ENCODE measurements at places on chromosomes 4 and X.

DNA sequence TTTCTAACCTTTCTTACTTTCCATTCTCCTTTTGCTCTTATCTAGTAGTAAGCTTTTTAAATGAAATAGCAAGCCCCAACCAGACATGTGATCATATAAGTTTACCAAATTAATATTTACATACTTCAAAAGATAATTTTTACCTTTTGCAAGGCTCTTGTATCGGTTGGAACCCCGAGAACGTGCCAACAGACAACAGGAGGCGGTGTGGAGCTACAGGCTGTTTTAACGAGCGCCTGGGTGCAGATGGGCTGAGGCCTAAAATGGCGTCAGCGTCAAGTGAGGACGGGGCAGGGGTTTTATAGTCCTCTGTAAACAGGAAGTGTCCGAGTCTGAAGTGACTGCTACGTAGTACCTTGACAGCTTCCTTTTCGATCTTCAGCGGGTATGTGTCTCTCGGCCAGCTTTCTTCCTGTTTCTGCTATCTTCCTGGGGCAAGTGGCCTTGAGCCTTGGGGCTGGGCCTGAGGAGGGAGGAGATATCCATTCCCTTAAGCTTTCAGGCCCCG lies 342.7 kb downstream of the GALNTL6 start:
- no peak for DNase-seq

- DNase-seq = no peak
Measured at GRCh38 chr4:17094876-17095210, 196.4 kb upstream of the LDB2 start.

DNA sequence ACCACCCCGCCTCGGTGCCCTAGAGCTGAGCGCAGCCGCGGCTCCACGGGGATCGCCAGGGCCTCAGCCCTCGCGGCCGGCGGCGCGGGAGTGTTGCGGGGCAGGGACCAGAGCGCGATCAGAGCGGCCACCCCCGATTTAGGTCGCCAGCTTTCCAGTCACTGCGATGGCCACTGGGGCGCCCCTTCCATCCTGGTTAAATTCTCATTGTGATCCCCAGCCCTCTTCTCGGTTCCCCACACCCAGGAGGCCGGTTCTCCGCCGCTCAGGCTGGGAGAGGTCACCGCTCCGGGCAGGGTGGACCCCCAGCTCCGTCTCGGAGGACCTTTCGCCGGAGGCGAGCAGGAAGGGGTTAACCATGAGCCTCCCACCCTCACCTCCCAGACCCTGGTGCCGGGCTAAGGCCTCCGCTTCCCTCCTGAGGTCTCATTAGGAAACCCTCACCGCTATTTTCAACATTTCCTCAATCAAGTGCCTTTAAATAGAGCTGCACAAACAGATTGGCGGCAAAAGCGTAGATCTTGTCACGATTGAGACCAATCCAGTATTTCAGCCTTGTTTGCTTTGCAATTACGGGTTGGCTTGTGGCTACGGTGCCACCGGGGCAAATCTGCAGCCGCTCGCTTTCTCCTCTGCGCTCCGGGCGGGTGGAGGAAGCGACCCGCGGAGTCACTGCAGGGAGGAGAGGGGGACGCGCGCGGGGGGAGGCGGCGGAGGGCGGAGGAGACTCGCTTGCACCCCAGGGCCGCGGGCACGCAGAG lies 8.3 kb upstream of the HAND2 start:
- no peak for DNase-seq

GRCh38 chr4:87838890-87839591 lies 6.3 kb downstream of the MEPE start:
- DNase-seq = peak; percentile 10

- DNase-seq = no peak
Measured at GRCh38 chr4:187617113-187617512, 378.5 kb upstream of the ZFP42 start.

DNA sequence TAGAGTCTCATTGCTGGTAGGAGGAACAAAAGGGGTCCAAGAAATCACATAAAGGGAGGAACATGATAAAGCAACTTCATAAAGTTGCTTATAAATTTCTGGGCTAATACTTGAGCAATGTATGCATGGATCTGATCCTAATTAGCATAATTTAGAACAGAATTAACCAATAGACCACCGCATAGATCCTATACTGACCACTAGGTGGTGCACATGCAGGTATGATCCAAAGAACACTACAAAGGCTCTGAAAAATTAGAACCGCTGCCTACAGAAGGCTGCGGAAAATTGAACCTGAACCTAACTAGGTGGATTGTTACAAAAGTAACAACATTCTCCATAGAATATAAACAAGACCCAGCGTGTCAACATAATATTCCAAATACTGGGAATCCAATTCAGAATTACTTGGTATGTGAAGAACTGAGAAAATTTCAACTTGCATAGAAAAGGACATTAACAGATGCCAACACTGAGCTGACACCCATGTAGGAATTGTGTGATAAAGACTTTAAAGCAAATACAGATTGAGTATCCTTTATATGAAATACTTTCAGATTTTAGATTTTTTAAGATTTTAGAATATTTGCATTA lies 23.3 kb downstream of the BRCC3 start:
- peak; percentile 1 for DNase-seq

GRCh38 chr4:129037093-129037492 lies 56.2 kb downstream of the SCLT1 start:
- no peak for DNase-seq

GRCh38 chrX:135345107-135345589 lies 35.9 kb downstream of the ETDC start:
- DNase-seq = peak; percentile 6

DNA sequence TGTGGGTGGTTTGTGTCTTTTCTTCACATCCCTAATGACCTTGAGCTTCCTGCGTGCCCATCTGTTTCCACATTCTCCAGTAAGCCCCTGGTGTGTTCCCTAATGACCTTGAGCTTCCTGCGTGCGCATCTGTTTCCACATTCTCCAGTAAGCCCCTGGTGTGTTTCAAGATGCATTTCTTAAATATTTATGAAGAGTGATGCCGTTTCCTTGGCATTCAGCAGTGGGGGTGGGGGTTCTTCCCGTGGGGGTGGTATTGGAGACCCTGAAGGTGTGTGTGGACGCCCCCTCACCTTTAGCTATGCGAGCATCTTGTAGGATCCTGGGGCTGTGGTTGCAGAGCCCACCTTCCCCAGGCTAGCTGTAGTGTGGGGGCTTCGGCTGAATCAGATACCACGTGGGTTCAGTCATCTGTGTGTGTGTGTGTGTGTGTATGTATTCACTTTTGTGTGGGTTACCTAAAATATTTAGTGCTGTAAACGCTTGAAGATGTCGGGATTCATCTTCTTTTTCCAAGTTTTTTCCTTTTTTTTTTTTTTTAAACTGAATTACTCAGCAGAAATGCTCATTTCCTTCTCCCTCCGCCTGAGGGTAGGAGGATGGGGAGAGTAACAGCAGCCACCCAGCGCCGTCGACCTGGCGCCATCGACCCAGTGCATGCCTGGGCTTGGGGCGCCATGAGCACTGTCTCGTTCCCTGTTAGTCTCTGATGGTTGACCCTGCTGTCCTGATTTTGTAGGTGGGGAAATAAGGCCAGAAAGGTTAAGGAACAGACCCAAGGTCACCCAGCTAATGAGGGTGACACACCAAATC lies 9.9 kb downstream of the NSG1 start:
- DNase-seq = no peak

Measured in HTR-8/SVneo (cell line).